Eye (tissue), 1 donor: ENCODE measurements at places on chromosomes 3 and 15.

DNA sequence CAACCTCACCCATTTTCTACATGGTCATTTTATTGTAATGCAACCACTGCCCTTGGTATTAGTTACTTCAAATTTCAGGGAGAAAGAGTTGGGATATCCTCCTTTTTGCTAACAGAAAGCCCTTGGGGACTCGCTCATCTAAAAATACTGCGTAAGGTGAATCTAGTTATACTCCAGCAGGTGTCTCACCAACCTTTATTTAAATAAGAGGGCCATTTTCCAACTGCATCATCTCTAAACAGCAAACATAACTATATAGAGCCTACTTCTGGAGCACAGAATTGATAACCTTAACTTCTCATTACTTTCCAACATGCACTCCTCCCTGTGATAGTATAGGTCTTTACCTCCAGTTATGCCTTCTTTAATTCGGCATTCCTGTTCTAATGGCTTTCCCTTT lies 77.5 kb downstream of the TBL1XR1 start:
- DNase-seq = no peak

DNA sequence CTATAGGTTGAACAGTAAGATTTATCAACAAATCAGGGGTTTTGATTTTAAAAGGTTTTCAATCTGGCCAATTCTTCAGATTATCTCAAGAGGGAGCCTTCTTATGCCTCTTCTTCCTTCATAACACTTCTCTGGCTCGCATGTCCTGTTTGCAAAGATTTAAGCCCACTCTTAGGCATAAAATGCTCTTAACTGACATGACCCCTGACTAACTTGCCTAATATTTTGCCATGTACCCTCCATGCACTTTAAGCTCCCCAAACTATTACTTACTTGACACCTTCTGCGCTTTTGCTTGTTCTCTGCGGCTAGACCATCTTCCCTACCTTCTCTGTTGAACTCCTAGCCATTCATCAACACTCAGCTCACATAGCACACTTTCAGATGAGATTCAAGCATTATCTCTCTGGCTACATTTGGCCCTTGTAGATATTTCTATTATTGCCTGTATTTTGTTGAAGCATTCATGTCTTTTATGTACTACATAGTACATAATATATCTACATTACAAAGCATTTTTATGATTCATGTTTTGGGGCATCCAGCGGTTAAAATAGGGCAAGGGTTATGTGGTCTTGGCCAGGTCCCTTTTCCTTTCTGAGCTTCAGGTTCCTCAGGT lies 1.0 kb upstream of the ARIH1 start:
- DNase-seq = no peak

DNA sequence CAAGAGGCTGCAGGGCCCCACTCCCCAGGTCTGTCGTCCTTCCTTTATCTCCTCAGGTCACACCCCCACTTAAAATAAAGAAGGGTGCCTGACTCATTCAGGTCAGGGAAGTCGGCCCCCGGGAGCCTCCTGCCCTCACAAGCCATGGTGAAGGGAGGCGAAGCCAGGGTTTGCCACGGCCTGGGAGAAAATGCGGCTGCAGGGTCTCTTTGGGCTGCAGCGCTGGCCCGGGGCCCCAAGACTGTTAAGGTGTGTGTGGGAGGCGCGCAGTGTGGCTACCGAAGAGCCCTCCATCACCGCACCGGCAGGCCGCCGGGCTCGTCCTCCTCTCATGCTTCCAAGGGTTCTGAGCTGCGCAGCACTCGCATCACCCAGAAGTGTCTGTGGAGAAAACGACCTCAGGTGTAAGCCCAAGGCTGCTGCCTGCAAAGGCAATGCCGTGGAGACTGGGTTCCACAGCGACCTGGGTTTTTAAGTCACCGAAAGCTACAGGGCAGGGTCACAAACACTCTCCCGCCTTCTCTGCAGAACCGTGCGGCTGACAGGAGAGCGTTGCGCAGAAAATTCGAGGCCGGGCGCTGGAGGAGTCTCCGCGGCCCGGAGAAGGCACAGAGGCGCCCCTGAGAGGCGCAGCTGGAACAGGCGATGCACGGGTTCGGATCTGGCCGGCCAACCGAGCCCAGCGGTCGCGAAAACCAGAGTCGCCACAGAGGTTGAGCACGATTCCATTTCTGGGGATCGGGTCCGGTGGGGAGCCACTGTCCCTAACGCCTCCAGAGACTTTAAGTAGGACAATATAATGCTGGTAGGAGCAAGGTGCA lies 8.7 kb downstream of the FOXL2 start:
- peak; percentile 68 for DNase-seq

- peak; percentile 15 for DNase-seq
These were observed 92.6 kb downstream of the TFDP2 start for GRCh38 chr3:142056656-142057330.

DNA sequence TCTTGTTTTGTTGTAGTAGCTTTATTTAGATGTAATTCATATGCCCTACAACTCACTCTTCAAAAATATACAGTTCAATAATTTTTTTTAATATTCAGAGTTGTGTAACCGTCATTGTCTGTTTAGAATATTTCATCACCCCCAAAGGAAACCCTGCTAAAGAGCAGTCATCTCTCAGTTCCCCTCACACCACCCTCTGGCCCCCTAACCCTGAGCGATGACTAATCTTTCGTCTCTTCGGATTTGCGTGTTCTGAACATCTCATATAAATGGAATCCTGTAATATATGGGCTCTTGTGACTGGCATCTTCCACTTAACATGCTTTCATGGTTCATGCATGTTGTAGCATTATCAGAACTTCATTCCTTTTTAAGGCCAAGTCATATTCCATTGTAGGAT lies 183.8 kb downstream of the ATG7 start:
- no peak for DNase-seq
